ENCODE measurements at places on chromosomes 2 and 18.
A peak's percentile ranks its signal among the peaks of the same experiment; 100 is the strongest.

- DNase-seq = no peak
Observed at GRCh38 chr2:198638577-198638976, 819.2 kb downstream of the SATB2 start.

- no peak for DNase-seq
Observed at GRCh38 chr2:25899404-25899970, 21.2 kb upstream of the ASXL2 start.

DNA sequence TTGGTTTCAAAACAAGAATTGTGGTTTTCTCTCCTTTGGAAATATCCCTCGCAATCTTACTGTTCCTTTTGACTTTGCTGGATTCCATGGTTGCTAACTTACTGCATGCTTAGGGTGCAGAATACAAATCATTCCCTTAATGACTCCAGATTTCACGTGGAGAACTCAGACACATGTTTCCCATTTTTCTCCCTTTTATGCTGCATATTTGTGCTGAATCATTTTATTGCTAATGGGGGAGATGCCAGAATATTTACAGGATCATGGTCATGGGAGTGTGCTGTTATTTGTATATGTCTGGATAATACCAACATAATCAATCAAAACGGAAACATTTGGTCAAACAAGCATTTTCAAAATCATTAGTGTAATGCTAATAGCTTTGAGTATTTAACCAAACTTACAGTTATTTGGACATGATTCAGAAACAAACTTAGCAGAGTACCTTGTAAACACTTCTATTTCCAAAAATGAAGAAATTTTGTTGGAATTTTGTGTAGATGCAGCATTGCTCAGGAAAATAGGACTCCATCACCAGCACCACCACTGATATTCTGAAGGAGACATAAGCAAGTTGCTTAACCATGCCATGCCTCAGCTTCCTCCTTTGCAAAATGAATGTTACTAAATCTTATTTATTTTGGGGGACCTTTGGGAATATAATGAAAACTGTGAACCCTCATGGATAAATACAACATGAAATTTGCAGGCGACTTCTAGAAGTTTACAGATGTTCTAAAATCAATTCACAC, 122.5 kb upstream of the RND3 start:
- no peak for DNase-seq

- DNase-seq = no peak
Observed at GRCh38 chr2:23651187-23652080, 266.5 kb downstream of the KLHL29 start.

DNA sequence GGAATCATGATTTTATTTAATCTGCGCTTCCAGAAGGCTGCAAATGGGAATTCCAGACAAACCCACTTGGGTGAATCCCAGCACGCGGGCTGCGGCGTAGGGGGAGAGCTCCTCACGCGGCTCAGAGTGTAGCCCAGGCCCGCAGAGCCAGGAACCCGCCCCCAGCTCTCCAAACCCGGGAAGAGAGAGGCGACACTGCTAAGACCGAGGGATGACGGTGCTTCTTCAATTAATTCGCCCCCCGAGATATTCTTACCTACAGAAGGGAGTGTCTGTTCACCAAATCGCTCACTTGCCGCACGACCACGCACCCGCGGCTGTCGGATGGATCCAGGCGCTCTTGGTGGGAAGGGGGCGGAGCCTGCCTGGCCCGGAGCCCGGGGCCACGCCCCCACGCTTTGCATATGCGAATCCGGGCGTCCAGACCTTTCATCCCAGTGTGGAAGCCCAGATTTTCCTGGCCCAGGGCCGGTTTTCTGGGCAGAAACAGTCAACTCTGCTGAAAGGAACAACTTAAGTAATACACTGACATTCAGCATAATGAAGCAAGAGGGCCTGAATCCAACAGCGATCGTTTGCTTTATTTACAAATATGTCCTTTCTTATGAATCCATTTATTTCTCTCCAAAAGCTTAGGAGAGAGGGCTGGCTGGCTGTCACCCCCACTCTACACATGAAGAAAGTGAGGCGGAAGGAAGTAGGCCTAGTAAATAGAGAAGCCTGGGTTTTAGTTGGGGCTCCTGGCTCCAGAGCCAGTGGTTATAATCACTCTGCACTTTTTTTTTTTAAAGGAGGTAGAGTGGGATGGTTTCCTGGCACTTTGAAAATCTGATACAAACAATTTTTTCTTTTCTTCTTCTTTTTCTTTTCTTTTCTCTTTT, at the start of gene SLC19A3:
TSS of gene SLC19A3 (minus strand) at position 342 of the 881 bp plus-strand sequence. CDS start 15,710 bp downstream, outside the sequence.
- no peak for DNase-seq

DNA sequence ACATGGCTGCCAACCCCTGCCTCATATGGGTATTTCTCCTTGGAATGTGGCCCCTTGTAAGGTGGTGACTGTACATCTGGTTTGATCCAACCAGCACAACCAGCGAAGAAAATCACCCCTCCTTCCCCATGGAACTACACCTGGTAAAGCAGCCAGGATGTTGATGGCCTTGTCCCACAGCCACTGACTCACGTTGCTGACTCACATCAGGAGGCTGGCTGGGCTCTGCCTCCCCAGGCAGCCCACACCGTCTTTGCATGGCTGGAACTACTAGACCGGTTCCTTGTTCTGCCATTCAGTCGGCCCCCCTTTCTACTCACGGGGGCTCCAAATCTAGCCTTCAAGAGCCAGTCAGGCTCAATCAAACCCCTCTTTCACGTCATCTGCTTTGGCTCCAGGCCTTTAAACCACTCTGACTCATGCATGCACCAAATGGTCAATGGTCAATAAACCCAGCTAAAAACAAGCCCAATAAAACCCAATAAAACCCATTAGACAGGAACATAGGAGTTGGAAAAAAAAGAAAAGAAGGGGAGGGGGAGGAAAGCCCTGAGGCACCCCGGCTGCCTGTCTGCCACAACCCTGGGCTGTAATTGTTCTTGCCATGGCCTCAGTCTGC, 114.8 kb downstream of the PLB1 start:
- no peak for DNase-seq

DNA sequence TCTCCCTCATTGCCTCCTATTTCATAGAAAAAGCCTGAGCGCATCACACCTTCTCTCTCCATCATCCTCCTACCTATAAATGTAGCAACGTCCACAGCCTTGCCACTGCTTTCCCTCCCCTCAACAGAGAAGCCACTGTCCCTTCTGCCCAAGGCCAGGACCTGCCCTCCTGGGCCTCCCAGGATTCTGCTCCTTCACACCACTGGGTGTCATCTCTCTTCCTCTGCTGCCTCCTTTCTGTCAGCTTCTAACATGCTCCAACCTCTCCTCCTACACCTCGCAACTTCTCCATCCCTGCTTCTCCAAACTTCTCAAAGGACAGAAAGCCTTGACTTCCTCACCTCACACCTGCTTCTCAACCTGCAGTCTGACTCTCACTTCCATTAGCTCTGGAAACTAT, 21.2 kb upstream of the ME2 start:
- peak; percentile 11 for DNase-seq

DNA sequence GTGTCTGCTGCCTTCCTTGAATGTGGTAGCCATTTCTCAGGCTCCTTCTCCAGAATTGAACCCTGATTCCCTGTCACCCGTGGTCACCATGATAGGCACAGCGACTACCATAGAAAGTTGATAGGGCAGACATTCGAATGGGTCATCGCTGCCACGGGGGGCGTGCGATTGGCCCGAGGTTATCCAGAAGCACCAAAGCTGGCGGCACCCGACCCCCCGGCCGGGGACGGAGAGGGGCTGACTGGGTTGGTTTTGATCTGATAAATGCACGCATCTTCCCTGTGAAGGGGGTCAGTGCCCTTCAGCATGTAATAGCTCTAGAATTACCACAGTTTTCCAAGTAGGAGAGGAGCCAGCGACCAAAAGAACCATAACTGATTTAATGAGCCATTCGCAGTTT, 94.0 kb upstream of the ANKRD30BL start:
- DNase-seq = no peak

- no peak for DNase-seq
Observed at GRCh38 chr2:871926-872680, 78.5 kb upstream of the SNTG2 start.

- peak; percentile 91 for DNase-seq
Observed at GRCh38 chr18:49898421-49898820, 85.1 kb upstream of the ACAA2 start.

DNA sequence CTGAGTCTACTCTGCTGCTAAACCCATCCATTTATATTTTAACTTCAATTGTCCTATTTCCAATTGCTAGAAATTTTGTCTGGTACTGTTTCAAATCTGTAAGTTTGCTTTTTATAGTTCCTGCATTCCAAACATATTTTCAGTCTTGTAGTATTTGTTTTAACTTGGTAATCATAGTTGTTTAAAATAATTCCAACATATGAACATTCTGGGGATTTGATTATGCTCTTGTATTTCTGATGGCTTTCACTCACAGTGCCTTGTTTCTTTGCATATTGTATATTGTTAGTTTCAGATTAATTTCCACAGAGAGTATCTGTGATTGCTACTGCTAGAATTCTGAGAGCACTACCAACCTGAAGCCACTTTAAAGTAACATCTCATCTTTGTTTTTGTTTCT, 202.4 kb downstream of the ETAA1 start:
- no peak for DNase-seq

- no peak for DNase-seq
Observed at GRCh38 chr2:23484275-23484674, 99.3 kb downstream of the KLHL29 start.

GRCh38 chr18:42339372-42339771, 384.3 kb downstream of the PIK3C3 start:
- DNase-seq = no peak

GRCh38 chr2:45713591-45713990, 62.1 kb downstream of the PRKCE start:
- no peak for DNase-seq

GRCh38 chr2:99933894-99934650, 208.3 kb downstream of the AFF3 start:
- no peak for DNase-seq
